A549 (cell line): ENCODE measurements at places on chromosomes 2 and 18.
A peak's percentile ranks its signal among the peaks of the same experiment; 100 is the strongest.

- peak; percentile 98 for DNase-seq
These were observed 31.6 kb downstream of the KCNK3 start for GRCh38 chr2:26723991-26724750.

GRCh38 chr2:150047620-150048222 is 439.7 kb downstream of the RND3 start:
- no peak for DNase-seq

- DNase-seq: no peak
These were observed 15.0 kb upstream of the KIF5C start for GRCh38 chr2:148860037-148860436.

GRCh38 chr18:23825978-23826405 is 136.7 kb downstream of the LAMA3 start:
- DNase-seq: no peak

GRCh38 chr18:36856815-36857214 is 27.9 kb downstream of the KIAA1328 start:
- no peak for DNase-seq

DNA sequence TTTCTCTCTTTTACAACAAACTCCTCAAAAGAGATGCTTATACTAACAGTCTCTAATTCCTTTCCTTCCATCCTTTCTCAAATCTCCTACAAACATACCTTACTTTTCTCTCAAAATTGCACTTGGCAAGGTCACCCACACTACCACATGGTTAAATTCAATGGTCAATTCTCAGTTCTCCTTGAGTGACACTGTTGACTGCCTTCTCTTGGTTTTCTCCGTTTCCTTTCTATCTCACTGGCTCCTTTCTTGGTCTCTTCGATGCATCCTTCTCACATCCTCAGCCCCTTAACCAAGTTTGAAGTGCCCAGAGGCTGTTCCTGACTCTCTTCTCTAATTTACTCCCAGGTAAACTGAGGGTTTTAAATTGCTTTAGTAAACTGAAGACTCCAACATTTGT is 12.5 kb downstream of the C1D start:
- no peak for DNase-seq

- no peak for DNase-seq
These were observed 60.2 kb downstream of the CHRNA1 start for GRCh38 chr2:174704061-174704460.

GRCh38 chr2:43161650-43162510 is 64.5 kb downstream of the ZFP36L2 start:
- no peak for DNase-seq

DNA sequence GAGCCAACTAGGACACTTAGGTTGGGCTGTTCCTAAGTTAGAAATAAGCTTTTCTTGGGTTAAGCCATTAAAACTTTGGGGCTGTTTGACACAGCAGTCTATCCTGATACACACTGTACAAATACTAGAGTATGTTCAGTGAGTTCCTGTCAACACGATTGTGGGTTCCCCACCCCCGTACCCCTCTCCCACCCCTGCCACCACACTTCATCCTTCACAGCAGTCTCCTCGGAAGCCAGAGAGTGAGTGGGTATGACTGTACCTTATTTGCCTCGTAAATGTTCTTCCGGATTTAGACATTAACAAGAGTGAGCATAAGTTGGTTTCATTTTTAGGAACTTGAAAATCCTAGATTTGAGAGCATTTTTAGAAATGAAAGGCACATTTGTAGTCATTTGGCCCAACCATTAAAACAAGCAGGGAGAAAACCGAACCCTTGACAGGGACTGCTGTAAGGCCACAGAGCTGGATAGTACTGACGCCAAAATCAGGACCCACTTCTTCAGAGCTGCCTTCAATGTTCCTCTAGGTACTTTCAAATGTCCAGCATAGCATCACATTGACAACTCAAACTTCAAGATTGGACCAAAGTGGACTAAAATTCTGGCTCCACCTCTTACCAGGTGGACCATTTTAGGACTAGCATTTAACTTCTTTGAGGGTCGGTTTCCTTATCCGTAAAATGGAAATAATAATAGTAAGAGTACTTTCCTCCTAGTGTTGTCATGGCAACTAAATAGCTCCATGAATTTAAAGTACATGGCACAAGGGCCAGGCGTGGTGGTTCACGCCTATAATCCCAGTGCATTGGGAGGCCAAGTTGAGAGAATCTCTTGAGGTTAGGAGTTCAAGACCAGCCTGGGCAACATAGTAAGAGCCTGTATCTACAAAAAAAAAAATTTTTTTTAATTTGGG is 166.3 kb upstream of the SERTAD2 start:
- no peak for DNase-seq

- DNase-seq: no peak
These were observed 40.6 kb upstream of the TLK1 start for GRCh38 chr2:171201271-171201670.

DNA sequence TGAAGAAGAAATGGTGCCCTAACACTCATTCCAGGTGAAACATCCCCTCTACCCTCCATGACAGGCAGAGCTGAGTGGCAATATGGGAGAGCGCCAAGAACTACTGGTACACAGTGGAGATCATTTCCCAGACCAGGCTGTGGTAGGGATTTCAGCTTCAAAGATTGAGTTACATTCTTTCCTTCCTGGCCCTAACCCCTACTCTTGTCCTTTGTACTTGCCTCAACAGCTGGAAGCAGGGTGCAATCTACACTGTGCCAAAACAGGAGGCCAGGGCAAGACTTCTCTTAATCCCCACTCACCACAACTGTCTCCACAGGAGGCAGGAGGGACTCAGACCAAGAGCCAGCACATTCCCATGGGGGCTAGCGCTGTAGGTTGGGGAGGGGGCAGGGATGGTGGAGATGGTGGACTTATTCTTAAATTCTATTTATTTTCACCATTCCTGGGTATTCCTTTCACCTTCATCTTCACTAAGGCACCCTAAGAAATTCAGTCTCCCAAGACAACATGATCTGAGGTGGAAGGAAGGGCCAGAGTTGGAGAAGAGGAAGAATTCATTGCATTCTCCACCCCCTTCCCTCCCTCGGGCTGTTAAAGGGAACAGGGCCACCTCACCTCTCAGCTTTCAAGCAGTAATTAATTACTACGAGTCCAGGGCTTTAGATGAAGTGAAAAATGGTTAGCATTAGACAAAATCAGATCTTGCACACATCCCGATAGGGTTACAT is 65.9 kb downstream of the AAK1 start:
- DNase-seq: no peak

DNA sequence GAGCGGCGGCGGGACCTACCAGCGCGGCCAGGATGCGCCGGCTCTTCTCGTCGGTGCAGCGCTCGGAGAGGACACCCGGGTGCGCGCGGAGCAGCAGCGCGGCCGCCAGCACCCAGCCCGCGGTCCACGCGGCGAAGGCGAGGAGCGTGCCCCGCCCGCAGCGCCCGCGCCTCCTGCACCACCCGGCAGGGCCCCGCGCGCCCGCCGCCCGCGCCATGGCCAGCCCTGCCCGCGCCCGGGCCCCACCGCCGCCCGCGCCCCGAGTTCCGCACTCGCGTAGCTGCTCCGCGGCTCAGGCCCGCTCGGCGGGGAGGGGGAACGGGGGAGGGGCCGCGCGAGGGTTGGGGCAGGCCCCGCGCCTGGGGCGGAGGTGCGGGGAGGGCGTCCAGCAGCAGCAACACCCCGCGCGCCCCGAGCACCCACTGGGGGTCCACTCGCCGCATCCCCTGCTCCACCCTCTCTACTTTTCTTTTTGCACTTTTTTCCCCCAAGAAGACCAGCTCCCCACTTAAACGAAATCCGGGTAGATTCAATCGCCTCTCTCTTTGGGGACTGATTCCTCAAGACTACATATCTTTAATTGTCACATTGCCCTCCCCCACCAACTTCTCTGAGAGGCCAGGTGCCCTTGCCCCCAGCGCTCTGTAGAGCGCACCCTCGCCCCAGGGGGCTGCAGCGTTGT is at the start of gene DIPK1C:
Gene DIPK1C, minus strand, starts transcription at position 266 of the 682 bp plus-strand sequence. Its CDS starts 49 bp downstream, at position 217.
- DNase-seq: peak; percentile 7

GRCh38 chr18:10081492-10081891 is 167.7 kb downstream of the VAPA start:
- DNase-seq: no peak

GRCh38 chr2:11285499-11285898 is 58.9 kb downstream of the ROCK2 start:
- DNase-seq: no peak

DNA sequence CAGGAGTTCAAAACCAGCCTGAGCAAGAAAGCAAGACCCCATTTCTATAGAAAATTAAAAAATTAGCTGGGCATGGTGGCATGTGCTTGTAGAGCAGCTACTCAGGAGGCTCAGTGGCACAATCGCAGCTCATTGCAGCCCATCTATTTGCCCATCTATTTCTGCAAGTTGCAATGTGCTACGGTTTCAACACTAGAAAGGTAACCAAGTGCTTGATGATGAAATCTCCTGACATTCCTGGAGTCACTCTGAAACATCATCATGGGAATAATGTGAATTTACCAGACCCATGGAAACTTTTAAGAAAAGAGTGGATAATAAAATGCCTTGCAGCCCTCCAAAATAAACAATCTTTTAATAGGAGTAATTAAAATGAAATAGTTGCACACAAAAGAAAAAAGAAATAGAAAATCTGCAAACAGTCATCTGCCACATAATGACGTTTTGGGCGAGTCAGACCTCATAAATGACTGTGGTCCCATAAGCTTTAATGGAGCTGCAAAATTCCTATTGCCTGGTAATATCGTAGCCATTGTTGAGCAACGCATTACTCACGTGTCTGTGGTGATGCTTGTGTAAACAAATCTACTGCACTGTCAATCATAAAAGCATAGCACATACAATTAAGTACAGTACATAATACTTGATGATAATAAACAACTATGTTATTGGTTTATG is 46.6 kb upstream of the AMMECR1L start:
- peak; percentile 65 for DNase-seq

- no peak for DNase-seq
These were observed 158.2 kb downstream of the NEB start for GRCh38 chr2:151576080-151576479.

GRCh38 chr18:67475673-67476072 is 40.8 kb downstream of the DSEL start:
- DNase-seq: no peak

DNA sequence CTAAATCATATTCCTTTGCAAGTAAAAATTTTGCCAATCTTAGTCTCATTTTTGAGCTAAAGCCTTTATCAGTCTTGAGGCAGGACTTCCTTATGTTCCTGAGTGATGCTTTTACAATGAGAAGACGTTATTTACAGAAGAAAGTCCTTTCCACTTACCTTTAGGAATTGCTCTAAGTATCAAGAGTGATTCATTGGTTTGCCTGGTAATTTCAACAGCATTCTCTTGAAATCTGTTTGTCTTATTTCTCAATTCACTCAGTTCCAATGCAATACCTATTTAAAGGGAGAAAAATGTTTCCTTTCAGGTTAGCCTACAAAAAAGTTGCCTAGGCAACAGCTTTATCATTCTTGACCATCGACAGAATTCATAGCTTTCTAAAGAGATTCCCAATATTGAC is 137.2 kb downstream of the LAMA1 start:
- no peak for DNase-seq

DNA sequence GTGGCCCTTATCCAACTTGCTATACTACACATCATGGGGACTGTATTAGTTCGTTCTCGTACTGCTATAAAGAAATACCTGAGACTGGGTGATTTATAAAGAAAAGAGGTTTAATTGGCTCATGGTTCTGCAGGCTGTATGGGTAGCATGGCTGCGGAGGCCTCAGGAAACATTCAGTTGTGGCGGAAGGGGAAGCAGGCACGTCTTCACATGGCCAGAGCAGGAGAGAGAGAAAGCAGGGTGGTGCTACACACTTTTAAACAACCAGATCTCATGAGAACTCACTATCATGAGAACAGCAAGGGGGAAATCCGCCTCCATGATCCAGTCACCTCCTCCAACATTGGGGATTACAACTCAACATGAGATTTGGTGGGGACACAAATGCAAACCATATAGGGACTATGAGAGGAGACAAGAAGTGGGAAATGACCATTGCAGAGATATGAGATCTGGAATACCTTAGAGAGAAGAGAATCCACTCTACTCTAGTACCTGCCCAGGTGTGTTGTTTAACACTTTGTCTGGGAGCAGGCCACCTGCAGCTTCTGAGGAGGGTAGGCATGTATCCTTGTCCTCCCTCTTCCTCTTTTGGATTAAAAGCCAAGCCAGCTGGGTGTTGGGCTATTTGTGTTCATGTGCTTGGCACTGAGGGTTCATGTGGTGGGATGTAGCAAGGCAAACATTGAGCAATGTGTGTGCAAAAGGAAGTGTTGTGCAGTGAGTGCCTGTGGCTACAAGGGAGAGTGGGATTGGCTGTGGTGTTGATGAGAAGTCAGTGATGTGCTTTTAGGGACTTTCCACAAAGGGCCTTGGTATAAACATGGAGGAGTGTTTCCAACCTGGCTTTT is 22.8 kb downstream of the TTLL4 start:
- DNase-seq: peak; percentile 51

DNA sequence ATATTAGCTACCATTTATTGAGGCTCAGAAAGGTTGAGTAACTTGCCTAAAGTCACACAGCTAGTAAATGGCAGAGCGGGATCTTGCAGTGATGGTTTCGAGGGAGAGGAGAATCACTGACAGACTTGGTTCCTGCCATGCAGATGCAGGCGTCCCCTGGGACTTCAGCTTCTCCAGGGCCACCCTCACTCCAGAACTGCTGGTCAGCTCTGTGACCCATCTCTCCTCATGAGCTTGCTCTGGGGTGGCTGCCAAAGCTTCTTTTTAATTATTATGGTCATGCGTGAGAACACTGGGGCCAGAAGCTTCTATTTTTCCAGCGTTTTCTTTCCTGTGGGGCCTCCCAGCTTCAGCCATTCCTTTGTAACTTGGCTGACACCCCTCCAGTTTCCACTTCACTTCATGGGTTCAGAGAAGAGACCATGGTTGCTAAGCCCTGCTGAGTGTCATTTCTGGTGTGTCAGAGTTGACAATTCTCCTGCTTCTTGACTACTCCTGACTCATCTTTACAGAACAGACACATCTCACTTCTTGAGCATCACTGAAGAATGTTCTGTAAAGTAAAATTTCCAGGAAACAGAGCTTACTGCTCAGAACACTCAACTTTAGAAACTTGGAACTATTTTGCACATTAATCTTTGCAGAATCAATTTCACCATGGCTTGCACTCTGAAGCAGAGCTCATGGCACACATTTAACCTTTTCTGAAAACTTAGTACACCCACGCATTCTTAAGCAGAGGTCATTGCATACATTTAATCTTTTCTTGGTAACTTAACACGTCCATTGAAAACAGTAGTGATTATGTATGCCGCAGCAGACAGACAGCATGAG is 70.4 kb downstream of the IL1R2 start:
- DNase-seq: no peak

DNA sequence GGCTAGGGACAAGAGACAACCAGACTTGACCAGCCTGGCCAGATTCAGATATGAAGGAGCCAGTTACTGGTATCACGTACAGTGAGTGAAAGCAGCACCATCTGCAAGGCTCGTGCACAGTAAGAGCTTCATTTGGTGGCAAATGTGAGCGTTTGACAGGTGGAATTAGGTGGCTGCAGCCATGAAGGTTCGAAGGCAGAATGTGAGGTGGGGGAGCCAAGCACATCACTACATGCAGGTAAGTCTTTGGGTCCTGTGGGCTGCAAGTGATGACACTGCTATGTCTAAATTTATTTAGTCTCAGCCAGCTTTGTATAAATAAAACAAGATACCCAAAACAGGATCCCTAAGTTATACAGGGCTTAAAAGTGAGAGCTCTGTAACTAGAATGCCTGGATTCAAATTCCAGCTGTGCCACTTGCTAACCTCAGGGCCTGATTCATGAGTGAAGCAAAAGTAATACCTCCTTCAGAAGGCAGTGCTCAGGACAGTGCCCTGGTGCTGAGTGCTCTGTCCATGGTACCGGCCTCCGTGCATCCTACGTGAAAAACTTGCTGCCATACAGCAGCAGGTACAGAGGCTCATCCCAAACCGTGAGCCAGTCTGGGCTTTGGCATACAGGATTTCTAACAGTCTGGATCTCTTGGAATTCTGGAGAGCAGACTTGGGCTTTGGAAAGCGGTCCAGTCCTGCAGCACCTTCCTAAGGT is 18.6 kb downstream of the DDX18 start:
- DNase-seq: no peak
